ENCODE measurements at places on chromosomes 12 and 14. TPM values are rescaled to one million over a fixed set of nuclear protein-coding genes. Genes with fewer than 3 reads are reported as not detected.

DNA sequence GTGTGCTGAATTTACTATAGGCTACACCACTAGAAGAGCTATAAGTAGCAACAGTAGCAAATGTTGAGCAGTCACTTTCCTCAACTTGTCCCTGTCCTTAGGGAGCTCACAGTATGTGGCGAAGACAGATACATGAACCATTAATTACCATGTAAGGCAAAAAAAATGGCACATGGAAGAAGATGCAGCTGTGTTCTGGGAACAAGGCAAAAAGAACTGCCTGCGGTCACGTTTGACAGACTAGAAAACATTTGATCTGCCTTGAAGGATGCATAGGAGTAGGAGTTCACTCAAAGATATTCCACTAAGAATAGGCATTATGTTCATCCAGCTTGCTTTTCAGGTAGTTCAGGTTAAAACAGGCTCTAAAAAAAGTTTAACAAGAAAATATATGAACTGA is 46.5 kb upstream of the IFNG-AS1 start:
- DNase-seq, result no peak

- no peak for DNase-seq
These were observed 230.8 kb upstream of the NAV3 start for GRCh38 chr12:77599782-77600467.

GRCh38 chr12:1479645-1480044 is 114.7 kb downstream of the FBXL14 start:
- DNase-seq, result no peak

DNA sequence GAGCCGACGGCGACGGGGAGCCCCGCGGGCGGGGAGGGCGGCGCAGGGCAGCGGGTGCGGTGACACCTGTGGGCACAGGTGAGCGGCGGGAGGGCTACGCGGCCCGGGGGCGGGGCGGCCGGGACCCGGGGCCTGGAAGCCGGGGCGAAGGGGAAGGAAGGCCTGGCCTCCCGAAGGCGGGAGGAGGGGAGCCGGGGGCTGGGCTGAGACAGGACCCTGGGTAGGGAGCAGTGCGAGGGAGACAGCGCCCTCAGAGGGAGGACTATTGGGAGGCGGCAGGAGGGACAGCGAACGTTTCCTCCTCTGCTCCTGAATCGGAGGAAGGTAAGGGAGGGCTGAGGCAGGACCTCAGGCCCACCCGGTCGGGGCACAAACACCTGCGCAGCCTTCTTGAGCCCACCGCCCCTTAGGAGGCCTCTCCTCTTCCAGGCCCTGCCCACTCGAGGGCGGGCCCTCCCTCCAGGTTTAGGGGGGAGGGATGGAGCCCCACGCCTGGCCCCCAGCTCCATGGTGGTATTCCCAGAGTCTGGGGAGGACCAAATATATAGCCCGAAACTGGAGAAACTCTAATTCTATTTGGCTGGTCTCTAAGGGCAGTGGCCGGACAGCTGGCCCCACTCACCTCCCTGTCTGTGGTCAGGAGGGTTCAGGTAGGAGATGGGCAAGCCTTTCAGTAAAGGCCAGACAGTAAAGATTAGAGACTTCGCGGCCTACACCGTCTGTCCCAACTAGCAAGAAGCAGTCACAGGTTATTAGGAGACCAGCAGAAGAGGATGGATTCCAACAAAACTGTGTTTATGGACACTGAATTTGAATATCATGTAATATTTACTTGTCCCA is 509 bp downstream of the PLEKHG6 start:
- no peak for DNase-seq

ALDH2 gene
- 382 TPM for total RNA-seq

TPPP2 gene
- total RNA-seq, result 2.3 TPM

SLC22A17 gene
- total RNA-seq, result 2.3 TPM

KCNMB4 gene
- 0.52 TPM for total RNA-seq

Measured in mucosa of descending colon (tissue), 3 donors.